ENCODE measurements at places on chromosomes 5 and 9. TPM values are rescaled to one million over a fixed set of nuclear protein-coding genes. Genes with fewer than 3 reads are reported as not detected.

DNA sequence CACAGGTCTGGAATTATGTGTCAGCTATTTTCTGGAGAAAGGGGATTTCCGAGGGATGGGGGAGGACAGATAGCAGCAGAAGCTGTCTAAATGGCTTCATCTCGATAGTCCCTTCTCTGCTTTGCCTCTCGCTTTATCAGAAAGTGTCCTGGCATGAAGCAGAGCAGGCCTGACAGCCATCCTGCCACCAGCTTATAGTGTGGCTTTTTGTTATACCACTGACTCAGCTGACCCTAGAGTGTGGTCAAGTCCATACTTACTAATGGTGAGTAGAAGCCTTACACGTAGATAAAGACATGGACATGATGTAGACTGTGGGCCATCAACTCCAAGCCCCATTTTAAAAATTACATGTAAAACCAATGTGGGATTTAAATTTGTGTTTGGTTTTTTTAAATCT lies 50.0 kb downstream of the RCL1 start:
- no peak for DNase-seq

DNA sequence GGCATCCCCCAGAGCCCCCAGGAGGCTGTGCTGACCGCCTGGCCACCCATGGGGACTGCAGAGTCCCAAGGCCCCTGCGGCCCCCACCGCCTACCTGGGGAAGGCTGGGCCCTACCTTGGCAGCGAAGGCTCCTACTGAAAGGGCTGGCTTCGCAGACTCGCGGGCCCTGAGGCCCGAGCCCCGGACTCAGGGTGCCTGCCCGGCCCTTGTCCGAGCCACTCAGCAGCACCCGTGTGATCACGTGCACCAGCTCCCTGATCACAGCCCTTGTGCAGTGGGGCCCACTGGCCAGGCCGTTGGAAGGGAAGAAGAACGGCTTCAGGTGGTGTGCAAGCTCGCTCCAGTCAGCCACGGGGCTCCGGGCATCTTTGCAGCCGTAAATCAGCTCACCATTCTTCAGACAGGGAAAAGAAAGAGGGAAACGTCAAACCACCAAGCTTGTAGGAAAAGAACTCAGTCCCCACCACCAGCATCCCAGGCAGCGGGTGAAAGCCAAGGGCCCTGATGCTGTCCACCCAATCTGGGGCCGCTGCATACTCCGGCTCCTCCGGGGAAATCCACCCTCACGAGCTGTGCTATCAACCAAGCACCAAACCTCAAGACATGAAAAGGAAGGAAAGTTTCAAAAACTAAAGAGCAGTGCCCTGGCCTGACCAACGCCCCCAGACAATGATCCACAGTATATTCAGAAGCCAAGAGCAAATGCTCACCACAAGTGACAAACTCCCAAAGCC lies 31.9 kb downstream of the IPPK start:
- DNase-seq = peak; percentile 10

DNA sequence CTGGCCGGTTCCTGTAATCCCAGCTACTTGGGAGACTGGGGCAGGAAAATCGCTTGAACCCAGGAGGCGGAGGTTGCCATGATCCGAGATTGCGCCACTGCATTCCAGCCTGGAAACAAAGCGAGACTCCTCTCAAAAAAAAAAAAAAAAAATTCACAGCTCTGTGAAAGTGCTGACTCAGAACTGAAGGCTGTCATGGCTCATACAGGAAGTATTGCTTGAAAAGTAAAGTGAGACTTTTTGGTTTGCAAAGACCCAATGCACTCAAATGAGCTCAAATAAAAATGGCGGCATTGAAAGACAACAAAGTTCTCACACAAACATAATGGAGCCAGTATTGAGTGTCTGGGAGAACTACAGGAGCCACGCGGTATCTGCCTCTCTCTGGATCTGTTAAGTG lies 202.1 kb downstream of the FBXL7 start:
- DNase-seq = no peak

- DNase-seq = no peak
These were observed 1242.9 kb upstream of the CDH6 start for GRCh38 chr5:29950416-29951145.

GRCh38 chr5:107500347-107500746 lies 170.4 kb downstream of the EFNA5 start:
- DNase-seq = no peak

Gene KIF4B
- not detected for total RNA-seq

Gene EGFL7
- total RNA-seq = 0.30 TPM

Gene SLC6A19
- total RNA-seq = not detected
